Vagina (tissue), 2 donors: ENCODE measurements at places on chromosomes 12 and 14.

DNA sequence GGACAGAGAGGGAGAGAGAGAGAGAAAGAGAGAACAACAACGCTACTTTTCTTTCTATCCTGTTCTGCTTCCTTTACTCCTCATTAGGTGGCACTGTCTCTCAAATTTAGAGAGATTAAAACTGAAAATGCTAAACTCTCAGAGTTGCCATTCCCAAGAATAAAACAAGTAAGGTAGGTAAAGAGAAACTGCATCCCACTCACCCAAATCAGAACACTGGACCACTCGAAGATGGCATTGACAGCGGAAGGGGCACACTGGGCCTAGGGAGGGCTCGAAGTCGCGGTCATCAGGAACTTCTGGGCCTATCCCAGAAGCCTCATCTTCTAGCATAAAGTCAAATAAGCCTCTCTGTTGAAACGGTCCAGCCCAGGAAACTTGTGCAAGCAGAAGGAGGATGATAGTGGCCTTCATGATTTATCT, 4.5 kb downstream of the DCN start:
- no peak for DNase-seq

- DNase-seq, result no peak
Observed at GRCh38 chr12:3116106-3116844, 39.1 kb downstream of the TSPAN9 start.

- DNase-seq, result no peak
Observed at GRCh38 chr14:71967704-71968103, 35.5 kb downstream of the RGS6 start.

GRCh38 chr14:21074398-21075272, 4.5 kb downstream of the ARHGEF40 start:
- no peak for DNase-seq

DNA sequence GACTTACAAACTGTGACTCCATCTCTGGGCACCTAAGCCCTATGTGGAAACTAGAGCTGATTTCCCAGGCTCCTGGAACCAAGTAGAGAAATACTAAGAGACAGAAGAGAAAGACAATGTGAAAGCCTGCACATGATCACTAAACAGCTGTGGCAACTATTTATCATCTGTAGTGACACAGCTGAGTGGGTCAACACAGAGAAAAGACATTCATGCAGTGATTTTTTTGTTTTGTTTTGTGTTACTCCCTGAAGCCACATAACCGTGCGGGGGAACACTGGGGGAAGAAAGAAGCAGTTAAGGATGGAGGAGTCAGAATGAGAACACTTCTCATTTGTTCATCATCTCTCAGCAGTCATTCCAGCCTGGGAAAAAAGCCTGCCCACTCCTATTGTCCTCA, 1.5 kb downstream of the PRR4 start:
- DNase-seq, result no peak

GRCh38 chr14:96062506-96062905, 23.3 kb downstream of the C14orf132 start:
- no peak for DNase-seq

- no peak for DNase-seq
Observed at GRCh38 chr12:25495331-25496097, 57.6 kb downstream of the LMNTD1 start.

GRCh38 chr14:92099802-92100201, 6.6 kb downstream of the ATXN3 start:
- DNase-seq, result no peak

- DNase-seq, result no peak
Observed at GRCh38 chr12:10397296-10397695, 7.5 kb upstream of the KLRK1 start.

- no peak for DNase-seq
Observed at GRCh38 chr14:59103396-59103795, 85.1 kb upstream of the DAAM1 start.

DNA sequence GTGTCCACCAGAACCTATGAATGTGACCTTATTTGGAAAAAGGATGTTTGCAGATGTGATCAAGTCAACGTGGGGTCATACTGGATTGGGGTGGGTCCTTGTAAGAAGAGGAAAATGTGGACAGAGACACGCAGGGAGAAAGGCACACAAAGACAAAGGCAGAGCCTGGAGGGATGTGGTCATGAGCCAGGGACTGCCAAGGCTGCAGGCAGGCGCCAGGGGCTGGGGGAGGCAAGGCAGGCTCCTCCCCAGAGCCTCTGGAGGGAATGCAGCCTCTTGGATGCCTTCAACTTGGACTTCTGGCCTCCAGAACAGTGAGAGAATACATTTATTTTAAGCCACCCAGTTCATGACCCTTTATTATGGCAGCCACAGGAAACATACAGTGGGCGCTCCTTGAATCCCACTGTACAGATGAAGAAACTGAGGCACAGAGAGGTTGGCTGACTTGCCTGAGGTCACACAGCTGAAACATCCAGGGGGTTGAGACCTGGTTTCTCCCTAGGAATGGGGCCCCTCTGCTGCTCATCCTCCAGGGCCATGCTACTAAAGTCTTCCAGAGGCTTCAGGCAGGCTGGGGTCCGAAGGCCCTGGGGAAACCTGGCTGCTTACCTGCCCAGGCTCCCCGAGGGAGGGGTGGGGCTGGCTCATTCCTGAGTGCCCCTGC, 99.7 kb downstream of the RFLNA start:
- no peak for DNase-seq

GRCh38 chr12:33602515-33602914, 162.9 kb upstream of the SYT10 start:
- no peak for DNase-seq

GRCh38 chr12:105876396-105876927, 262.3 kb downstream of the NUAK1 start:
- DNase-seq, result no peak

- DNase-seq, result no peak
Observed at GRCh38 chr14:24411443-24412389, 12.9 kb downstream of the NYNRIN start.

DNA sequence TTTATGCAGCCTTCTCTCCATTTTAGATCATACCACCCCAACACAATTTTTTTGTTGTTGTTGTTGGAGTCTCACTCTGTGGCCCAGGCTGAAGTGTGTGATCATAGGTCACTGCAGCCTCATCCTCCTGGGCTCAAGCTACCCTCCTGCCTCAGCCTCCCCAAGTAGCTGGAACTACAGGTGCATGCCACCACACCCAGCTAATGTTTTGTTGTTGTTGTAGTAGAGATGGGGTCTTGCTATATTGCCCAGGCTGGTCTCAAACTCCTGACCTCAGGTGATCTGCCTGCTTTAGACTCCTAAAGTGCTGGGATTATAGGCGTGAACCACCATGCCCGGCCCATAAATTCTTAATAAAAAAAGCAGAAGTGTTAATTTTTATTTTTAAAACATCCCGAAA, 111.6 kb downstream of the PLXNC1 start:
- no peak for DNase-seq

- DNase-seq, result no peak
Observed at GRCh38 chr14:47454025-47454424, 221.4 kb downstream of the MDGA2 start.

DNA sequence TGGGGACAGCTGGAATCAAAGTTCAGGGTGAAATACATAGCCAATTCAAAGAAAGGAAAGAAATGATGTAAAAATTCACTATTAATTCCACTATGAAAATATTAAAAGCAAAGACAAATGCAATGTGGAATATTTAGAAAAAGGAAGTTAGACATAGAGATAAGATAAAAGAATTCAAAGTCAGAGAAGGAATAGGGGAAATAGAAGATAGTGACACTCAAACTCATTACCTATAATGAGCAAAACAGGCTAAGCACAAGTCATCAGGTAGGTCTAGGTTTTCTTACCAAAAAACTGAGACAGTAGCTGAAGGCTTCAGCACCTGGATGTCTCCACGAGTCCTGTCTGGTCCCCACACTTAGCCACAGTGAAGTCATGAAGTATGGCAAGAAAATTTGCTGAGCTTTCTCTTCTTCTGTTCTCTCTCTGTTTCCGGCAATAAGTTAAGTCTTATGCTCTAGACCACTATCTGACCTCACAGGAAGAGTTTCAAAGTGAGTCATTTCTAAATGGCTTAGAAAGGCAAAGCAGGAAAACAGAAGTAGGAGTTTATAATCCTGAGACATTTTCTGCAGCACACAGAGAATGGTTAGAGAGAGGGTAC, at the start of gene C3AR1:
Gene C3AR1 (minus strand): TSS at position 369 of the 604 bp plus-strand sequence. CDS start 6,174 bp downstream, outside the sequence.
- DNase-seq, result no peak

DNA sequence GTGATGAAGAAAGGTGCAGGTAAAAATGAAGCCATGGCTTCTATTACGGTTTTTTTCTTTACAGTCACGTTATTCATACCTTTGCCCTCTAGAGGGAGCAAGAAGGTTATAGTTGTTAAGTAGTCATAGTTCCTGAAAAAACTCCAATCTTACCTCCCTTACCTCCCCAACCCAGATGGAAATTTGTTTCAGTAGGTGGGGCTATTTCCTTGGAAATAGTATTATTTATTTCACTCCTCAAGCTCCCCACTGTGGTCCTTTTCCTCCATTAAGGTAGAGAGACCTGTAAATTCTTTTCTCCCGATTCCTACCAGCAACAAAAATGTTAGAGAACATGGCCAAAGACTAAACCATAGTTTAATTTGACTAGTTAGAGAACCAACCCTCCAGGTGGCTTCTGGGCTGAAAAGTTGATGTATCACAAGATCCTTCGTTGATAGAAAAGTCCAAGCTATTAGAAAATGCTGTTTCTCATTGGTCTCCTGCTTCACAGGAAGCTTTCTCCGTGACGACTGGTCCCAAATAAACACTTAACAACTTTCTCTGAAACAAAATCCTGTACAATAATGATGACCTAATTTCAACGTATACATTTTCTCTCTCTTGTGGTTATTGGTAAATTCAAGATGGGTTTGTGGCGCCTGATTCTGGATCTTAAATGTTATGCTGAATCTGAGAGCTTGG, 43.5 kb downstream of the TMX1 start:
- no peak for DNase-seq

- no peak for DNase-seq
Observed at GRCh38 chr14:66495218-66496098, 9.3 kb downstream of the CCDC196 start.

DNA sequence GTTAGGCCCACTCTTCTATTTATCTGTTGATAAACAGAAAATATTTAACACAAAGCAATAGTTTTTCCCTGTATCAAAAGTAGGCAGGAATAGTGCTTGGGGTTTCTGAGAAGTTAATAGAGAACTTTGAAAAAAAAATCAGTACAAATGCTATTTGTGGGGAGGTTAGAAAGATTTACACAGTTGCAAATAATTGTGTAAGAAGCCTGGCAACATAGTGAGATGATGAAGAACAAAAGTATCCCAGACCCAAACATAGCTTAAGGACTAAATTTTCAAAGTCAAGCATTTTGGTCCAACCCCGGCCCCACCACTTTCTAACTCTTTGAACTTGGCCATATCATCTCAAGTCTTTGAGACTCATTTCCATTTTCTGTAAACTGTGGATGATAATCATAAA, 687.5 kb upstream of the TMEM132C start:
- DNase-seq, result no peak

DNA sequence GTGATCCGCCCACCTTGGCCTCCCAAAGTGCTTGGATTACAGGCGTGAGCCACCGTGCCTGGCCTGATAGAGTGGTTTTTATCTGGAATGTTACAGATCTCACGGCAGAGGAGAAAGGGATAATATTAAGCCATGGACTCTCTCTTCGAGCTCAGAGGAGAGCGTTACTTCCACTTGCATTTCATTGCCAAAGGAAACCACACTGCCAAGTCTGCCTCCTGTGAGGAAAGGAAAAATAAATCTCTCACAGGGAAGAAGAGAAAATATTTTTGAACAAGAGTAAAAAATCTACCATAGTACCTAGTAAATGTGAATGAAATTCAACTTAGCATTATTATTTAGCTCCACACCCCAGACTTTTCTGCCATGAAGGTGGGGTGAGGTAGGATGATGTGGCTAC, 319.2 kb upstream of the PRICKLE1 start:
- no peak for DNase-seq

DNA sequence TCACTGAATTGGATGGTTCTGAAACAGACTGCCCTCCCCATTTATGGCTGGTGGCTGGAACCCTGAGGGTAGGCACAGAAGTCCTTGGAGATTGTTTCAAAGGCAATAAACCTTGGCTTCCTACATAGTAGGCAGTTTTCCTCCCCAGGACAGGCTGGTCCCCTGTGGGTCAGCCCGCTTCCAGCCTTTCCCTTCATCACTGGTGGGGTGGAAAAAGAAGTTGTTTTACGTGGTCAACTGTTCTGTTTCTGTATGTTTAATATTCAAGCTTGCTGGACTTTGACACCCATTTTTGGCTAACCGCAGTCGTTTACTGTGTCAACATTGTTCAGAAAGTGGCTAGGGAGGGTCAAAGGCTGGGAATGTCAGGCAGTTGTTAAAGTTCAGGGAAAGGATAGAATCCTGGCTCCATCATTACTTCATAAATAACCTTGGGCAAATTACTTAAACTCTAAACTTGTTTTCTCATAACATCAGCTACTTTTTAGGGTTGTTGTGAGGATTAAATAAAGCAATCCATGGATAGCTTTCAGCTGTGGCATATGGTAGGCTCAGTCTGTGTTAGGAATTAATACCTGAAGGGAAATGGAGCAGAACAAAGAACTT, 2.4 kb downstream of the KLHDC2 start:
- DNase-seq, result no peak

- no peak for DNase-seq
Observed at GRCh38 chr14:99590746-99591555, 13.1 kb downstream of the CCDC85C start.

DNA sequence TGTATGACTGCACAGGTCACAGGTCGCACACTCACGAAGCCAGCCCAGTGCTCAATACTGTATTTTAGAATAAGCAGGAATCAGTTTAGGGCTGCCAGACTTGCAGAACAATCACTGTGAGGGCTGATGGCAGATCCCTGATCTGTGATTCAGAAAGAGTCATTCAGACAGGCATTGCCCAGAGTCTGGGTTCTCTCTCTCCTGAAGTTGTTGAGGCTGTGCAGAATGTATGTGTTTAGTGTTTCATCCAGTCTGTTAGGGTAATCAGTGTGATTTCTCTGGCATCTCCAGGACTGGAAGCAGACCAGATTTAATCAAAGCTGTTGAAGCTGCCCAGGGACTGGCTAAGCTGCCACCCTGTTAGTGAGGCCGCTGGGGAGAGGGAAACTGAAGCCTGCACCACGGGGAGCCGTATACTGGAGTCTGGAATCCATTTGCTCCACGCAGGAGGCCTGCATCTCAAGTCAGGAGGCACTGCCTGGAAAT, 69.3 kb downstream of the ETV6 start:
- no peak for DNase-seq

DNA sequence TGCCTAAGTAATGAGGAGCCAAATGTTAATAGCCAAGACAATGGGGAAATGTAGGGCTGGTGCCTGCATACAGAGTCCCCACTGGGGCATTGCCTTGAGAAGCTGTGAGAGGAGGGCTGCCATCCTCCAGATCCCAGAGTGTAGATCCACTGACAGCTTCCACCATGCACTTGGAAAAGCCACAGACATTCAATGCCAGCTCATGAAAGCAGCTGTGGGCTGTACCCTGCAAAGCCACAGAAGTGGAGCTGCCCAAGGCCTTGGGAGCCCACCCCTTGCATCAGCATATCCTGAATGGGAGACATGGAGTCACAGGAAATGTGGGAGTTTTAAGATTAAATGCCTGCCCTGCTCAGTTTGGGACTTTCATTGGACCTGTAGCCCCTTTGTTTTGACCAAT, 244.7 kb downstream of the BTG1 start:
- DNase-seq, result no peak
